ENCODE measurements at places on chromosomes 7 and 10.

DNA sequence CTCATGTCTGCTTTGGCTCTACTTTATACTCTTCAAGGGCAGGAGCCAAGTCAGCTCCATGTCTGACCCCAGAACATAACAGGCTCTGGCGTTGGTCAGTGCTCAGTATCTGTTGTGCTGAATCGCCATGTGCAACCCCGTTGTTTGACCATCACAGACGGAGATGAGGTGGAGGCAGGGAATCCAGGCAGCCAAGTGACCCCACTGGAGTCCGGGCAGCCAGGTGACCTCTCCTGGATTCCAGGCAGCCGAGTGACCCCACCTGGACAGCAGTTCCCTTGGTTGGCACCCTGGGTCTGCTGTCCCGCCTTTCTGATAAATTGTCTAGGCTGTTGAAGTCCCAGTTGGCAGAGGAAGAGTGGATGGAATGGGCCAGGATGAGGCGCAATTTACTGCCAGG lies 232.2 kb downstream of the TCERG1L start:
- no peak for DNase-seq

DNA sequence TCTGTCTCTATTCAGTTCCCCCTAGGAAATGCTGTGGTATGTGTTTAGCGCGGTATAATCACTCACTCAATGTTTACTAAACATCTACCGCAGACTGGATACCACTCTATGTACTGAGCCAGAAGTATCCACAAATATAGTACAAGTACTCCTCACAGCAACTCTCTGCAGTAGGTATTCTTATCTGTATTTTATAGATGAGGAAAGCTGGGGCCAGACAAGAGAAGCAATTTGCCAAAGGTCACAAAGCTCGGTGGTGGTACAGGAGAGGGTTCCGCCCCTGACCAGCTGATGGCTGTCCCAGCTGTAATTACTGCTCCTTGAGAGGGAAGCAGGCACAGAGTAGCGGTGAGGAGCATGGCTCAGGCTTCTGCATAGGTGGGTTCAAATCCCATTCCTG lies 184.1 kb downstream of the DOCK4 start:
- no peak for DNase-seq

- no peak for DNase-seq
Observed at GRCh38 chr7:45901566-45901965, 13.3 kb downstream of the IGFBP1 start.

GRCh38 chr10:6173203-6173602 lies 29.5 kb upstream of the PFKFB3 start:
- no peak for DNase-seq

GRCh38 chr10:28910956-28911355 lies 233.6 kb downstream of the BAMBI start:
- no peak for DNase-seq

GRCh38 chr7:153430931-153431330 lies 621.3 kb upstream of the DPP6 start:
- no peak for DNase-seq

DNA sequence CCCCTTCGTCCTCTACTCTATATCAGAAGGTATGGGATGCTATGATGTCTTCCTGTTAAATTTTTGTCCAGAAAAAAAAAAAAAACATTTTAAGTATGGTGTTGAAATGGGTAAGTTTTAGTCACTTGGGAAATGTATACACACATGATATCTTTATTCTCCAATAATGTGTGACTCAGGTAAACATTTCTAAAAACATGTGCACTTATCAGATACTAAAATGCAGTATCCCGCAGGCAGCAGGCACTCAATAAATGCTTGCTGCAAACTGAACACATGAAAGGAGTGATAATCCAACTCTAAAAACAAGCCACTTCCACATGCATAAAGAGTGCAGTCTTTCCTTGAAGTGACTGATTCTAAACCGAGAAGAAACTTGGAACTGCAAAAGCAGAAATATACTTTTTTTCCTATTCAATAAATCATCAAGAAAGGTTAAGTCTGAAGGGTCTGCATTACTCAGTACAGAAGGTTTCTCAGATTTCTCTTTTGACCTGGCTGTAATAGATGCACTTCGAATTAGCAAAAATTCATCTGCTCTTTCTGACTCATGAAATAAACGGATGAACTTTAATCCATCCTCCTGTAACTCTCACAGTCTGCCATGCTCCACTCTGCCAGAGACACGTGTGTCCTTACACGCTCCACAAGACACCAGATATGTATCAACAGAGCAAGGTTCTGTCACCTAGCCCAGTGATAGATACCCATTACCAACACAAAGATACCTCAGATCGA lies 84.0 kb downstream of the HIPK2 start:
- DNase-seq: no peak

DNA sequence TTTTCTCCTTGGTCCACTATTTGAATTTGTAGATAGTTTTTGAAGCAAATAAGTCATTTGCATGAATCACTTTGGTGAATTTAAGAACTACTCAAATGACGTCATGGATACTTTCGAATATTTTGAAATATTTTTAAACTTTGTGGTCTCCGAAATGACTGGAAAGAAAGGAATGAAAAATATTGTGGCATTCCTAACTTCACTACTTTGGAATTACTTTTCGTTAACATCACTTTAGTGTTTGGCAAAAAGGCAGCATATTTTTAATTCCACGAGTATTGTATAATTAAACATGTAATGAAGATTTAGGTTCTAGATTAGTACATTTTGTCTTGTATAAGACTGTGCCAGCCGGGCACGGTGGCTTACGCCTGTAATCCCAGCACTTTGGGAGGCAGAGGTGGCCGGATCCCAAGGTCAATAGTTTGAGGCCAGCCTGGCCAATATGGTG lies 35.3 kb upstream of the ZRANB1 start:
- DNase-seq: no peak

- DNase-seq: no peak
Observed at GRCh38 chr10:11898372-11899066, 75.4 kb downstream of the PROSER2 start.

GRCh38 chr7:99558306-99559174 lies at the start of gene ZNF655:
ZNF655 (plus strand) TSS chr7:99558642; CDS start chr7:99560560, 1,918 bp downstream.
- peak; percentile 76 for DNase-seq

DNA sequence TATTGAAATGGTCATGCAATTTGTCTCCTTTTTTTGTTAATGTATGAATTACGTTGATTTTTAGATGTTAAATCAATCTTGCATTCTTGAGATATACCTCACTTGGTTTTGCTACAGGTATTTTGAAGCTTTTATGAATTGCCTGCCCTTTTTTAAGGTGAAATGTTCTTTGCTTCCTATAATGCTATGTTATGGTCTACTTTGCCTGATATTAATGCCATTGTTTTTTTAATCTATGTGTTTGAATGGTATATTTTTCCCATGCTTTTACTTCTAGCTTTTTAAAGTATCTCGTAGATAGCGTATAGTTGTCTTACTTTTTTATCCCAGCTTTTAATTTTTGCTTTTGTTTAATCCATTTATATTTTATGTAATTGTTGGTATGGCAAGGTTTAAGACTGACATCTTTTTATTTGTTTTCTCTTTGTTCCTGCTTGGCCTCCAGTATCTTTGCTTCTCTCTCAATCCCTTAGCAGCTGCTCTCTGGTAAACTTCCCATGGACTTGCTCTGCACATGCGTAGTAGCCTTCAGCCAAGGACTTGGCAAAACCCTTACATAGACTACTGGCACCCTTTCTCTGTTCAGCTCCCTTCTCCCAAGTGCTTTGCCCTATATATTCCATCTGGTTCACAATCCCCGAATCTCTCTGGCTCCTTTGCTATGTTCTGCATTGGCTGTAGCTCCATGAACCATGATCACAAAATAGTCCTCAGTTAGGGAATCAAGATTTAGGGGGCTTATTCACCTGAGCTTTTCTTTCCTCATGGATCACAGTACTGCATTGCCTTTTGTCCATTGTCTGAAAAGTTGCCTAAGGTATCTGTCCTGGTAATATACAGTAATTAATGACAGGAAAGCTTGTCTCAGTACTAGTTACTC lies 8.4 kb downstream of the TRIM24 start:
- no peak for DNase-seq

GRCh38 chr7:142714375-142714774 lies 34.9 kb upstream of the PRSS1 start:
- DNase-seq: no peak

- peak; percentile 28 for DNase-seq
Observed at GRCh38 chr10:124153023-124153826, 59.8 kb upstream of the CHST15 start.

DNA sequence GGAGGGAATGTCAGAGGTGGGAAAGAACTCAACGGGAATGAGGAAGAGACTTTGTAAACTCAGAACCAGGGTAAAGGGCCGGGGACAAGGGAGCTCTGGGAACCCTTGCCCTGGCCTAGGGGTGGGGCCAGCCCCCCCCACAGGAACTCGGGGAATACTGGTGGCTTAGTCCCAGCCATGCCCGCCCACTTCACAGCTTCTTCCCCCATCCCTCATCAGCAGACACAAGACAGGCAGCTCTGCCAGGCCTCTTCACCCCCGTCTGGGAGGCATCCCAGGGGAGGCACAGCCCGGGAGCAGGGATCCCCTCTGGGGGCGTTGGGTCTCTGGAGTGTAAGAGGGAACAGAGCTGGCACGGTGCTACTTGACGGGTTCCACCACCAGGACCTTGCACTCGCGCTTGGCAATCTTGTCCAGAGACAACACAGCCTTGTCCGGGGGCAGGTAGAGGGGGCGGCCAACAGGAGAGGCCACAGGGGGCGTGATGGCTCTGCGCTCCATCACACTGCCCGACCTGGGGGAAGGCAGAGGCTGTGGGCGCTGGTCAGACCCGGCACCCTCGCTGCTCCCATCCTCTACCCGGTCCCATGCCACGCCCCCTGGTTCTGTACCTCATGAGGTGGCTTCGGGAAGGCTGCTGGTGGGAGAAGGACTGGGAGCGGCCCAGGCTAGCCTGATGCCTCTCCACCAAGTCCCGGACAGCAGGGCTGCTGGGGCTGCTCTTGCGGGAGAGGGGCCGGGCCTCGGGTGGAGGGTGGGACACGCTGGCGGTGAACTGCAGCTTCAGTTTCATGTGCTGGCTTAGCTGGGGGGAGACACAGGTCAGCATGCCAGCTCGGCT lies 3.7 kb downstream of the TRAPPC14 start:
- no peak for DNase-seq

GRCh38 chr10:123906296-123906695 lies 14.7 kb upstream of the CPXM2 start:
- DNase-seq: no peak

DNA sequence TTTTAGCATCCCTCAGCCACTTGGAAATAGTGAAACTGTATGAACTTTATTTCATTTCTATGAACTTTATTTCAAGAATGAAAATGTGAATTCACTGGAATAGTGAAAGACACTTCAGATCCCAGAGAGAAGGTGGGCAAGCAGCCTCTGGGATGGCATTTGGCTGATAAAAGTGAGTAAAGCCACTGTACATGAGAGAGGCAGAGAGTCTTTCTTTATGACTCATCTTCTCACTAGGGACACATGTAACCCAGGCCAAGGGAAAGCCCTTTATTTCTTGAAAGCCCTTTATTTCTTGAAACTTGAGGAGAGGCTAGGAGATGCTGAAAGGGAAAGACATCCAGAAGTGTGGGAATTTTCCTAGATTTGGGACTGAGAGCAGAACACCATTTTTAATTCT lies 148.9 kb upstream of the SMIM30 start:
- DNase-seq: no peak

DNA sequence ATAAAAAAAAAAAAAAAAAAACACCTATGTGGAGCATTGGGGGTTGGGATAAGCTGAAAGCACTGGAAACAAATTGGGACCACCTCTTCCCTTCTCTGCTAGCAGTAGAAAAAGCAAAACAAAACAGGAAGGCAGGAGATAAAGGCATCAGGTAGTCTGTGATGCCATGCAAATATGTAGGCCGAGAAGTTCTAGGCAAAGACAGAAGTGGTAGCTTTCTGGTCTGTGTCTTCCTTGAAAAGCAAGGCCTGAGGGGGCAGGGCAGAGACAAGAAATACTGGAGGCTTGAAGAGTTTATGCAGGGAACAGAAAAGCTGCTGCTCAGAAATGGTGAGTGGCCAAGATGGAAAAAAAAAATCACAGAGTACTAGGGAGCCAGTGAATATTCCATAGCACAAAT lies 111.1 kb downstream of the ELMO1 start:
- no peak for DNase-seq

DNA sequence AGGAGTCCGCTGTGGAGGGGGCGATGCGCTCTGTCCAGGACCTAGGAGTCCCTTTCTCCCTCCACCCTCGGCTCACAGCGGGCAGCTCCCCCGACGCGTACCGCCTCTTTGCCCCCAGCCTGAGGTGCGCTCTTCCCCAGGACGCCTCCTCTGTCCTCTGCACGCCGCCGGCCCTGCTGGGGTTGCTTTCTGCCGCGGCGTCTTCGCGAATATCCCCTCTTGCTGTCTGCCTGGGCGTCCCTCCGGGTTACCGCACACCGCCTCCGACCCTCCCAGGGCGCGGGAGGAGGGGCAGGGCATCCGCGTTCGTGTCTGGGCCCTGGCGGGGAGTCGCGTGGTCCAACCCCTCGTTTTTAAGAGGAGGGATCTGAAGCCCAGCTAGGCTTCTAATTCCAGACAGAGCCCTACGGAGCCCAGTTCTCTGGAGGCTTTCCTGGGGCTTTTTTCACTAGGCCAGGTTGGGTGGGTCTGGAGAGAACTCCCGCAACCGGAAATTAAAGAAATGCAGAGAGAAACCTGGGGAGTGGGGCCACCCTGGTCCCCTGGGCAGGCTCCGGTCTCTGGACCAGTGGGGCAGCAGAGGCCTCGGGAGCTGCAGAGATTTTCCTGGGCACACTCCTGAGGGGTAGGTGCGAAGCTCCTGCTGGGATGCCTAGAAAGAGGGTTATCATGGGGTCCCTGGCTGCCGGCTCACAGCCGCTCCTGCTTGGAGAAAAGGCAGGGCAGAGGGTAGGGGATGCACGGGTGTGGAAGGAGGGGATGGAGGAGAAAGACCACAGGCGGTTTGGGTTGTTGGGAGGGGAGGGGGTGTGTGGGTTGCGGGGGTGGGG lies 166.9 kb downstream of the UBE2H start:
- no peak for DNase-seq

- DNase-seq: no peak
Observed at GRCh38 chr7:149716007-149716931, 57.1 kb downstream of the ZNF467 start.

- no peak for DNase-seq
Observed at GRCh38 chr10:108789336-108789735, 1134.0 kb downstream of the XPNPEP1 start.

GRCh38 chr7:96188591-96188991 lies 133.3 kb downstream of the SLC25A13 start:
- DNase-seq: no peak

DNA sequence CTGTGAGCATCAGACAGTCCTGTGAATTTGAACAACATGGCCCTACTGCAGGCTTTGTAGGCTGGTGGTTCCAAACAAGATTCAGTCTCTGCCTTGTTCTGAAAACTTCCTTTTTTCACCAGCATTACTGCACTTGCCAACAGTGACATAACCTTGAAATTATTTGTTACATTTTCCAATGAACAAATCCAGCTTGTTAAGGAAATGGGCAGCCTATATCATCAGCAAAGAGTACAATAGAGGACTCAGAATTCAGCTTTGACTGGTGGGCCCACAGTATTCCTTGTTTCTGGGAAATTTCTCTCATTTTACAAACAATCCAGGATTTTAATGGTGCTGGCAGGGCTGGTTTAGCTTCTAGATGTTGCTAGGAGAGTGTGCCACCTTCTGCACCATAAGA lies 703.7 kb upstream of the FZD8 start:
- DNase-seq: no peak

GRCh38 chr7:8221567-8221966 lies 40.4 kb downstream of the ICA1 start:
- DNase-seq: no peak

GRCh38 chr10:19231034-19231433 lies 182.4 kb downstream of the MALRD1 start:
- DNase-seq: no peak

Data from stimulated activated CD4-positive, alpha-beta T cell treated with anti-CD3 and anti-CD28 coated beads, TNF-alpha, amount 100 ng/mL, for 24 hours (primary cell).